Subcutaneous adipose tissue (tissue), 4 donors: ENCODE measurements at places on chromosomes 5 and 9. TPM values are rescaled to one million over a fixed set of nuclear protein-coding genes. Genes with fewer than 3 reads are reported as not detected.

ANKRD18B gene
- total RNA-seq: not detected

COQ4 gene
- 25.1 TPM for total RNA-seq

TNPO1 gene
- total RNA-seq: 130 TPM

GNAQ gene
- 44.5 TPM for total RNA-seq

SLC25A2 gene
- total RNA-seq: 0.85 TPM

TXNDC8 gene
- not detected for total RNA-seq

TAF11L7 gene
- not detected for total RNA-seq

BOD1 gene
- total RNA-seq: 59.7 TPM

TMEM252 gene
- total RNA-seq: not detected

SH3RF2 gene
- 0.33 TPM for total RNA-seq

CSNK1G3 gene
- 42.5 TPM for total RNA-seq

ITK gene
- 5.1 TPM for total RNA-seq

RMND5B gene
- 19.2 TPM for total RNA-seq

GLRA1 gene
- total RNA-seq: not detected

CYLC2 gene
- not detected for total RNA-seq

PCDHB3 gene
- total RNA-seq: 3.8 TPM

SLC1A1 gene
- 7.5 TPM for total RNA-seq

TMC1 gene
- 3.6 TPM for total RNA-seq
